ENCODE measurements at places on chromosomes 11 and 22.

- DNase-seq: no peak
These were observed 293.9 kb downstream of the GUCY1A2 start for GRCh38 chr11:106724293-106724892.

DNA sequence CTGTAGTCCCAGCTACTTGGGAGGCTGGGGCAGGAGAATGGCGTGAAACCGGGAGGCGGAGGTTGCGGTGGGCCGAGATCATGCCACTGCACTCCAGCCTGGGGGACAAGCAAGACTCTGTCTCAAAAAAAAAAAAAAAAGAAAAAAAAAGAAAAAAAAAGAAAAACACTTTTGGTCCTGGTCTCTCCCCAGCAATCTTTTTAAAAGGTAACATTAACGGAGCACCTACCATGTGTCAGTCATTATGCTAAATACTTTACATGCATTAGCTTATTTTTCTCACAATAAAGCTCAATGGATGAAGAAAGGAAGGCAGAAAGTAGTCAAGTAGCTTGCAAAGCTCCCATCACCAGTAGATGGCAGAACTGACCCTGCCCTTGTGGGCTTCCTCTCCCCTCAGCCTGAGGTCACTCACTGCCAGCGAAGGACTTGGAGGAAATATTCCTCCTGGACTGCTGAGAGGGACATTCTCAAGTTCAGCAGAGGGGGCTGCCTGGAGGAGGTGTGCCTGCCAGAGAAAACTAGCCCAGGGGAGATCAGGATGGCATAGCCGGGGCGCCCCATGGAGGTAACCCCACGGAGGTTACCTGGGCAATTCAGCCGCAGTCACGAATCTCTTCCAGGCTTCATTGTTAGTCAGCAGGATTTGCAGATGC lies 15.5 kb downstream of the APOL3 start:
- no peak for DNase-seq

- DNase-seq: no peak
These were observed 10.9 kb downstream of the PDGFB start for GRCh38 chr22:39233710-39234471.

DNA sequence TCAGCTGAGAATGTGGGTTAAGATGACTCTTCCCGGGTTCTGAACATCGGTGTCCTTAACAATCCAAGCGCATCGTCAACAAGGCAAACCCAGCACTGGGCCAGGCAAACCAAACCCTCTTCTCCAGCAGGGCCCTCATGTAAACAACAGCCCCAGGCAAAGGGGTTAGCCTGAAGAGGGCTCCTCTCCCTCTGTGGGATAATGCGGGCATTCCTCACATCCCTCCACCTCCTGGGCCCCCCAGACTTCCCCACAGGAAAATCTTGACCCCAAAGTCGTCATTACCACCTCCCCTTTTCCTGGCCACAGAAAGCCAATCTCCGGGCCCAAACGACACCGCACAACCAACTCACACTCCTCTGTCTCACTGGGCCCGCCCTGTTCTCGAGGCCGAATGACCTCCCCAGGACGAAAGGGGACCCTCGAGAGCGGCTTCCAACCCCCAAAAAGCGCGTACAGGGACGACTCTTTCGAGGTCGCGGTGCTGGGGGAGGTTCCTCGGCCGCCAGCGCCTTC lies 566 bp downstream of the DDB1 start:
- no peak for DNase-seq

- no peak for DNase-seq
These were observed 14.3 kb upstream of the FGF19 start for GRCh38 chr11:69718147-69718546.

DNA sequence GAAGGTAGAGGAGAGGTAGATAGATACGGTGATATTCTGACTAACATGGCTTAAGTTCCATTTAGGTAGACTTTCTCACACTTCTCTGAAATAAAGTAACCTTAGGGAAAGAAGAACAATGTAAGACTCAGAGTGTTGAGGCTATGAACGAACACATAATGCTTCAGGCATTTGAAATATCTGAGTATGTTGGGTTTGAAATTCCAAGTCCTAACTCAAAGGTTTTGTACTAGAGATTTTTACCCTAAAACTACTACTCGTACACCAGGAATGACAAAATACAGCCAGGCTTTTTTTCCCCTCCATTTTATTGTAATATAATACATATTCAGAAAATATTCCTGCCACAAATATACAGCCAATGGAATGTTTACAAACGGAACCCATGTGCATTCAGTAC lies 592.6 kb downstream of the ETS1 start:
- DNase-seq: no peak

GRCh38 chr11:36500315-36500721 lies 9.8 kb downstream of the TRAF6 start:
- DNase-seq: no peak

DNA sequence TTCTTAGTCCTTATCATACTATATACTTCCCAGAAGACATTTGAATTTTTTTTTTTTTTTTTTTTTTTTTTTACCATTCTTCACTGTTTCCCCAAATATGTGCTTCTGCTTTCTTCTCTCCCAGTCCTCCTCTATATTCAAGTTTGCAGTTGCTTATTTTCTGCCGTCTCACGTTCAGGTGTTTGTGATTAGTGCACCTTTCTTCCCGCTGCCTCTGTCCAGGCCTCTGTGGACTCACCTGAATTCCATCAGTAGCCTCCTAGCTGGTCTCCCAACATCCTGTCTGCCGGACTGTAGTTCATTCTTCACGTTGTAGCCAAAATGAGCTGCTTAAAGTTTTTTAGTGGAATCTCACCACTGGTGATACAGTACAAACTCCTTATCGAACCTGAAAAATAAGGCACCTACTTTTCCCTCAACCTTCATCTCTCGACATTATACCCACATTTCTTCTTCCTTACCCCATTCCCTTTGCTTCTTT lies 795 bp upstream of the MSANTD4 start:
- DNase-seq: no peak

DNA sequence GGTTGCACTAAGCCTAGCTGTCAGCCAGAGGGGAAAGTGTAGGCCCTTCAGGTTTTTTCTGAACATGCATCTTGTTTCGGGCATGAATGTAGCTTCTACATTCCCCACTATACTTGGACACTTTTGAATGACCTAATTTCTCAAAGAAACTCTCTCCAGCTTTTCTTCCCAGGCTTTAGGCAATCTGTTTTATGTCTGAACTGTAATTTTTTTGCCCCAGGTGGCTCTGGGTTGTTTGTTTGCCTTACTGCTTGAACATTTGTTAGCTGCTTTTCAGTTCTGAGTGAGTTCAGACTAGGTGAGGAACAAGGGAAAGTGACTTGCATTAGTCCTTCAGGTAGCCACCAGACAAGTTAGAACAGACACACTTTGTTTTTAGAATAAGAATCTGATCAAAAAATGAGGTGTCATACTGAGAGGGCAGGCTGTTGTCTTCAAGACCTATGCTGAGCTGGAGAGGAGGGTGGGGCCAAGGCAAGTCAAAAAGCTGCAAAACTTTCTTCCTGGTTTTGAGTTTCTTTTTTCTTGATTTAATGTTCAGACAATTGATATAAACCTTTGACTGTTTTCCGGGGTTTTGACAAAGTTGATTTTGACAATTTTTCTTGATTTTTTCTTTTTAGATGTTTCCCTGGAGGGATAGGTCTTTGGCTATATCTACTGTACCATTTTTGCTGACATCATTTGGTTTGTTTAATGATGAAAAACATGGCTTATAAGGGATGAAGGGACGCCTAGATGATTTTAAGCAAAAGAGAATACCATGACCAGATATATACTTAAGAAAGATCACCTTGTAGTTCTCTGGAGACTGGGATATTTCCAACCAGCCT lies 182.8 kb downstream of the WNT11 start:
- no peak for DNase-seq

- DNase-seq: no peak
These were observed 1.6 kb downstream of the OR10A2 start for GRCh38 chr11:6864438-6864837.

- no peak for DNase-seq
These were observed 14.9 kb upstream of the FXYD2 start for GRCh38 chr11:117839380-117839881.
